Bronchus fibroblast of lung (primary cell): ENCODE measurements at places on chromosomes 3 and 15. TPM values are rescaled to one million over a fixed set of nuclear protein-coding genes. Genes with fewer than 3 reads are reported as not detected.

ZSCAN2 gene
- total RNA-seq = 12.8 and 13.2 TPM in 2 replicates

CYP8B1 gene
- total RNA-seq = not detected in 2 replicates

PTH1R gene
- 0.34 and 0.59 TPM in 2 replicates for total RNA-seq

ITIH1 gene
- total RNA-seq = not detected in 2 replicates

ITPR1 gene
- 3.0 and 3.2 TPM in 2 replicates for total RNA-seq

MEX3B gene
- total RNA-seq = 7.9 and 9.1 TPM in 2 replicates

CMTM6 gene
- 41.8 and 51.6 TPM in 2 replicates for total RNA-seq

GABRR3 gene
- total RNA-seq = not detected in 2 replicates

PRR23C gene
- not detected in 2 replicates for total RNA-seq

SLC22A14 gene
- total RNA-seq = not detected in 2 replicates

SHC4 gene
- 0.67 and 0.74 TPM in 2 replicates for total RNA-seq

PAQR5 gene
- total RNA-seq = 1.2 and 1.5 TPM in 2 replicates

GOLGA8G gene
- not detected in 2 replicates for total RNA-seq

RGMA gene
- 3.6 and 5.7 TPM in 2 replicates for total RNA-seq

CASR gene
- not detected in 2 replicates for total RNA-seq

PLXNB1 gene
- total RNA-seq = 23.3 and 32.1 TPM in 2 replicates

FNDC3B gene
- 23.3 and 26.9 TPM in 2 replicates for total RNA-seq

TMEM45A gene
- 10.6 and 13.2 TPM in 2 replicates for total RNA-seq

NUP210 gene
- total RNA-seq = not detected in 2 replicates

CPNE9 gene
- total RNA-seq = under 0.01 and 0.17 TPM in 2 replicates

NMNAT3 gene
- 0.84 and 1.8 TPM in 2 replicates for total RNA-seq

ADAMTS7 gene
- total RNA-seq = 4.3 and 5.0 TPM in 2 replicates

CCDC54 gene
- total RNA-seq = not detected in 2 replicates

GPR176 gene
- 80.7 and 86.2 TPM in 2 replicates for total RNA-seq

RTP4 gene
- total RNA-seq = not detected in 2 replicates

ISG20 gene
- total RNA-seq = 3.0 and 5.1 TPM in 2 replicates

CPA3 gene
- total RNA-seq = 0.50 and 0.89 TPM in 2 replicates

EOMES gene
- total RNA-seq = not detected in 2 replicates

HOMER2 gene
- 0.50 and 1.5 TPM in 2 replicates for total RNA-seq

AGBL1 gene
- not detected in 2 replicates for total RNA-seq

TRAIP gene
- 10.3 and 12.8 TPM in 2 replicates for total RNA-seq

SLC22A13 gene
- total RNA-seq = not detected in 2 replicates

CCDC12 gene
- total RNA-seq = 24.7 and 35.8 TPM in 2 replicates
